ENCODE measurements at places on chromosomes 5 and 9.

DNA sequence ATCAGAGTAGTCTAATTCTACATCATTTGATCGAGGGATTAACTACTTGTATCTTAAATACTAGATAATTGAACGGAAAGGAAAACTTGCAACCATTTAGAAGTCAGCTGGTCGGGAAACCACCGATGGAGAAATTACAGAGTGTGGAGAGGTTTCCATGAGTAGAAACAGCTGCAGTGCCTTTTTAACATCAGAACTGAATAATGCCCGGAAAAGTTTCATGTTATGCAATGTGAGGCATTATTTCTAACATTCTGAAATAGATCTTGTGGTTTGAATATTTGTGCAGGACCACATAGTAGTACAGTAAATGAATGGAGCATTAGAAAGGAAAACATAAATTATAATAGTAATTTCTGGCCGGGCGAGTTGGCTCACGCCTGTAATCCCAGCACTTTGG is 88.1 kb upstream of the RNF180 start:
- DNase-seq, result no peak

DNA sequence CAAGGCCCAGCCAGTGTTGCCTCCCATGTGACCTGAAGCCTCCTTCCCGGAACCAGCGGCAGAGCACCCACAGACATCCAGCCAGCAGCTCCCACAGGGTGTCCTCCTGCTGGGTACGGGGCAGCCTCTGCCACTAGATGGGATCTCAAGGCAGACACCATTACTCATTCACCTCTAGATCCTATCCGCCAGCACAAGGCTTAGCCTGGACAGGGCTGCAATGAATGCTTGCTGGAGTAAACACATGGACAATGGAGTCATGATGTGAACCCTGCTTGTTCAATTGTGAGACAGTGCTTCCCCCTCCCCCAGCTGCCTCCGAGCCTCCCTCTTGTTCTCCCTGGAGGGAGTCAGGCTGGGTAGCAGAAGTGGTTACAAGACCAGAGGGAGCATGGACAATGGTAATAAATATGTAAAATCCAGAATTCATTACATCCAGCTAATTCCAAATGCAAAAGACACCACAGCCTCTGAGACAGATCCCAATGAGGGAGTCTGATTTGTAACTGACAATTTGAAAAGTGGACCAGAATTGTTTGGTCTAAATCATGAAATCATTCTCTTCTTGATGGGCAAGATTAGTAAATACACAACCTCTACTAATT is 132.0 kb downstream of the CRB2 start:
- DNase-seq, result no peak

DNA sequence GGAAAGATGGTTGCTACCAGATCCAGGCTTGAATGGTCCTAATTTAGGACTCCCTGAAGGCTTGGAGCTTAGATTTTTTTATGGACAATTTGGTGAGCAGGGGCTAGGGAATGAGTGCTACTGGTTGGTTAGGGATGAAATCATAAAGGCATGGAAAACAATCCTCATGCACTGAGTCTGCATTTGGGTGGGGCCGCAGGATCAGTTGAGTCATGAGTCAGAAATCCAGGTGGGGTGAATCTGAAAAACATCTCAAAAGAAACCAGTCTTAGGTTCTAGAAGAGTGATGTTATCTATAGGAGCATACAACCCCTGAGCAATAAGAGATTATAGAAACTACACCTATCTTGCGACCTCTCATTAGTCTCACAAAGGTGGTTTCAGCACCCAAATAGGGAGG is 300.0 kb downstream of the KIF4B start:
- DNase-seq, result no peak

- no peak for DNase-seq
These were observed 459.0 kb upstream of the KLF4 start for GRCh38 chr9:107948601-107949000.

DNA sequence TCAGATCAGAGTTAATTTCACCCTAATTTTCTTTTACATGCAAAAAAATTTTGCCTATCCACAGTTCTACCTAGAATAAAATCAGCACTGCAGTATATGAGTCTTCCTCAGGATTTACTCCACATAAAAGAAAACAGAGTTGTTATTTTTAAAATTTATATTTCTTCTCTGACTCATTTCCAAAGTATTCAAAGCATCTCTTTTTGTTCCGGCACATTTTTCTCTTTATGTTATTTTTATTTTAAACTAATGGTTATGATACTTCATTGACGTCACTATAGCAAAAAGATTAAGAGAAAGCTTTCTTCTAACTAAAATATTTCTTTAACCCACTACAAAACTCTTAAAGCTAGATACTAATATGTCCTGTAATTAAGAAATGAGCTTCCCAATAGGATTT is 590.4 kb downstream of the PRELID2 start:
- no peak for DNase-seq

GRCh38 chr9:87181670-87182069 is 234.4 kb upstream of the GAS1 start:
- DNase-seq, result no peak

DNA sequence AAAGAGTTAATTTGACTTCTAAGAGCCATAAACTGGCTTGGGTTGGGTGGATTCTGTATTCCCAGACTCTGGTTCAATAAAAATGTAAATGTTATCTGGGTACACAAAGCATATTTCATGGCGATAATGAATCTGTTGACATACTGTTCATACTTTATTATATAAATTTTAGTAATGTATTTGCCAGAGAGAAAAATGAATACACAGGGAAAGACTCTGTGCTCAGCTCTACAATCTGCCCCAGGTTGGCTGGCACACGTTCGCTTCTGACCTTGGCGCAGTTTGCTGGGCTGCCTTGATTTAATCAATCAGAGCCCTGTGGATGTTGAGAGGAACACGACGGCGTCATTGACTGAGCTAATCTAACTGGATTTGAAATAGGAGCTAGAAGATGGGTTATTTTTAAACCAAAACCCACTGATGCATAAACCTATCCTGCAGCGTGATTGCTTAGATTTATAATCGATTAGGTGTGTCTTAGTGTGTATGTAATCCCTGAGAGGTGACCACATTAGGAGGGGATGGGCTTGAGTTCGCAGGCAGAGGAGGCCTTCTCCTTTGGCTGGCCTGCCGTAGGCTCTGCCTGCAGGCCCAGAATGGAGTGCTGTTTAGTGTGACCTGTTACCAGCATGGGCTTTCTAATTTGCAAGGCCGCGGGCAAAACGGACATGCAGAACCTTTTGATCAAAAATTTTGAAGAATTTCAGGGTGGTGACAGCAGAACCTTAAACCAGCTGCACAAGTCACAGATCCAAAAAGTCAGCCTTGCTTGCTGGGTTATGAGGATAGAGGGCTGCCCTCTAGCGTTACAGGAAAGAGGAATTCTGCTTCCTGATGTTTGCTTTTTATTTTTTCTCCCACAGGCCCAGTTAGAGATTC is 3.9 kb upstream of the ADCY2 start:
- no peak for DNase-seq

- DNase-seq, result no peak
These were observed 39.8 kb downstream of the RBM27 start for GRCh38 chr5:146243247-146243646.

DNA sequence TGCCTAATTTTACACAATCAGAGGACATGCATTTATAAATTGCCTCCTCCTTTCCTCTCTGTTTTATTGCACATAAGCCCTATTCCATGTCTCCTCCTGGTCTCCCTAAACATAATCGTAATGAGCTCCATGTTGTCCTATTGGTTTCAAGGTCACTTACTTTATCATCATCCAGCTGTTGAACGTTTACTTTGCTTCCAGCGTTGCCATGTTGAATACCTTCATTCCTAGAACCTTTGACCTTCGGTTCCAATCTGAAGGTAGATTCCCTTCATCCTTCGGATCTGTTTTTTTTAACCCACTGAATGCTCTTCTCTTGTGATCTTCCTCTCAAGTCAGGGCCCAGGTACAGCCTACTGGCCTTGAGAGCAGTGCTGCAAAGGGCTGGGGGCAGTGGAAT is 84.3 kb downstream of the PJA2 start:
- no peak for DNase-seq

- DNase-seq, result no peak
These were observed 173.8 kb downstream of the PCSK1 start for GRCh38 chr5:96259151-96259772.

DNA sequence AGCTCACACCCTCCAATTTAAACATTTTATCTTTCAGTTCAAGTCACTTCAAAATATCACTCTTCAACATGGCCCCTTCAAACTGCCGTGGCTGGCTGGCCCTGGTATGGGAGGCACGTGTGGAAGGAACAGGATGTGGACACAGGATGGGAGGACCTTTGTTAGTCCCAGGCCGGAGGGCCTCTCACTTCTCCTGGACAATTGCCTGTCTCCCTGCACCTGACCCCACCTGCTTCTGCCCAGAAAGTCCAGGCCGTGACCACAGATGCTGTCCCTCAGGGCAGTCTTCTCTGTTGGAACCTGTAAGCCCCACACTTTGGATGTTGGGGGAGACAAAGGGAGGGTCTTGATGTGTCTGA is 19.4 kb downstream of the AMBP start:
- DNase-seq, result no peak

DNA sequence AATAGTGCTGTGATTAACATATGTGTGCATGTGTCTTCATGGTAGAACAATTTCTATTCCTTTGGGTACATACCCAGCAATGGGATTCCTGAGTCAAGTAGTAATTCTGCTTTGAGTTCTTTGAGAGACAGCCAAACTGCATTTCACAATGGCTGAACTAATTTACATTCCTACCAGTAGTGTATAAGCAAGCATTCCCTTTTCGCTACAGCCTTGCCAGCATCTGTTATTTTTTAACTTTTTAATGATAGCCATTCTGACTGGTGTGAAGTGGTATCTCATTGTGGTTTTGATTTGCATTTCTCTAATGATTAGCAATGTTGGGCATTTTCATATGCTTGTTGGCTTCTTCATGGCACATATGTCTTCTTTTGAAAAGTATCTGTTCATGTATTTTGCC is 308.5 kb downstream of the ARRDC3 start:
- DNase-seq, result no peak

GRCh38 chr5:15321776-15322175 is 178.2 kb upstream of the FBXL7 start:
- no peak for DNase-seq

- no peak for DNase-seq
These were observed 22.4 kb downstream of the FNBP1 start for GRCh38 chr9:130020618-130021017.

GRCh38 chr9:672851-673250 is 168.6 kb upstream of the DMRT1 start:
- no peak for DNase-seq

All from NCI-H1930 (cell line).